ENCODE measurements at places on chromosomes 6 and 20. TPM values are rescaled to one million over a fixed set of nuclear protein-coding genes. Genes with fewer than 3 reads are reported as not detected.
A peak's percentile ranks its signal among the peaks of the same experiment; 100 is the strongest.

SLC26A8 gene
- 0.06 TPM for total RNA-seq

GRCh38 chr6:162441991-162442390 is 285.6 kb downstream of the PRKN start:
- DNase-seq = no peak

DNA sequence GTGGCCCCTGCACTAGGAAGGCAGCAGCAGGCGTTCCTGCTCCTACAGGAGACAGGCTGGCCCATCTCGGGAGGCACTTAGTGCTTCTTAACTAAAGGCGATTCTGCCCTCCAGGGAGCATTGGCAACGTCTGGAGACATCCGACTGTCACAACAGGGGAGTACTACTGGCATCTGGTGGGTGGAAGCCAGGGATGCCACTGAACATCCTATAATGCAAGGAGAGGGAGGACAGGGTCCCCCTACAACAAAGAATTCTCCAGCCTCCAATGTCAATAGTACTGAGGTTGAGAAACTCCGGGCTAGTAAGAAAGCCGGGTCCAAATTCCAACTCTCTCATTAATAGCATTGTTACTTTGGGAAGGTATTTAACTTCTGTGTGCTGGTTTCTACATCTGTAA is 119.4 kb upstream of the ARMC2 start:
- no peak for DNase-seq

DNA sequence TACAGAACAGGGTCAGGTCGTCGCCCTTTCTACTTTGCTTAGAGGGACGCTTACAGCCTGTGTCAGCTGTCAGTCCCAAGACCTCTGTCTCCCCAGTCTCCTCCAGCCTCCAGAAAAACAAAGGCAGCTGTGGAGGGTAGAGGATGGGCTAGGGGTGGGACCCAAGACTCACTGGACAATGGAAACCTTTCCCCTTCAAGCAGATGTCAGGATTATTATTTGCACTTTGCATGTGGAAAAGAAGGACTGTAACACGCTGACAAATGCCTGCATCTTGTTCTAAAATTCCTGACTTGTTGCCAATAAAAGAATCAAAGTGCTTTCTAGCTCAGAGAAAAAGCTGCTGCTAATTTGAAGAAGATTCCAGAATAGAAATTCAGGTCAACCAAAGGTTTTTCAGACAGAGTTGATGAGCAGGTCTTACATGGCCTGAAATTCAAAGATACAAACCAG is 58.7 kb downstream of the SNX5 start:
- DNase-seq = no peak

DNA sequence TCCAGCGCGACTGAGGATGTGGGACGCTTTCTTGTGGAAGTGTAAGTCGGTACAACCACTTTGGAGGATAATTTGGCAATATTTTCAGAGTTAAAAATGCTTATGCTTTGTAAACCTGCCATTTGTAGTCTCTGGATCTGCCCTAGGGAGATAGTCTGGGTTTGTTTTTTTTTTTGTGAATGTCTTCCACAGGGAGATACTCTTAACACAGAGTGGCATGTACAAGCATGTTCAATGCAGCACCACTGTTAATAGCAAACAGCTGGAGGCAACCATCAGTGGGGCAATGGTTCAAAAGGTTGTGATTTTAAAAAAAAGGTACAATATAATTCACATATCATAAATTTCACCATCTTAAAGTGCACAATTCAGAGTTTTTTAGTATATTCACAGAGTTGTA is 22.4 kb downstream of the SLC9A8 start:
- no peak for DNase-seq

DNA sequence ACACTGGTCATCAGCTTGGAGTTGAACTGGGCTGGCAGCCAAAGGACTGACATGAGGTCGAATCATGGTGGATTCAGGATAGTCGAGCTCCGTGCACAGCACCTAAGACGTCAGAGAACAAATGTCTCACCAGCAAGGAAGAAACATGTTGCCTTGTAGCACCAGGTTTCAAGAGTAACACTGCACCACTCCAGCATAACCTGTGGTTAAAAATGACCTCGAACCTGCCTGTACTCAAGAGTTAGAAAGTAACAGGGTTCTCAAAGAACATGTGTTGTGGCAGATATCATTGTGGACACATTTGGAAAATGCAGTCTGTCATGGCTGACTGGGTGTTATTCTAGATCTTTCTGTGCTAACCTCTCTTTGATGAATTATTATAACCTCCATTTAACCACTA is 511.6 kb downstream of the CDH26 start:
- DNase-seq = no peak

- DNase-seq = no peak
These were observed 42.3 kb downstream of the RALGAPB start for GRCh38 chr20:38514947-38515346.

PRR18 gene
- total RNA-seq = 0.26 TPM

DNA sequence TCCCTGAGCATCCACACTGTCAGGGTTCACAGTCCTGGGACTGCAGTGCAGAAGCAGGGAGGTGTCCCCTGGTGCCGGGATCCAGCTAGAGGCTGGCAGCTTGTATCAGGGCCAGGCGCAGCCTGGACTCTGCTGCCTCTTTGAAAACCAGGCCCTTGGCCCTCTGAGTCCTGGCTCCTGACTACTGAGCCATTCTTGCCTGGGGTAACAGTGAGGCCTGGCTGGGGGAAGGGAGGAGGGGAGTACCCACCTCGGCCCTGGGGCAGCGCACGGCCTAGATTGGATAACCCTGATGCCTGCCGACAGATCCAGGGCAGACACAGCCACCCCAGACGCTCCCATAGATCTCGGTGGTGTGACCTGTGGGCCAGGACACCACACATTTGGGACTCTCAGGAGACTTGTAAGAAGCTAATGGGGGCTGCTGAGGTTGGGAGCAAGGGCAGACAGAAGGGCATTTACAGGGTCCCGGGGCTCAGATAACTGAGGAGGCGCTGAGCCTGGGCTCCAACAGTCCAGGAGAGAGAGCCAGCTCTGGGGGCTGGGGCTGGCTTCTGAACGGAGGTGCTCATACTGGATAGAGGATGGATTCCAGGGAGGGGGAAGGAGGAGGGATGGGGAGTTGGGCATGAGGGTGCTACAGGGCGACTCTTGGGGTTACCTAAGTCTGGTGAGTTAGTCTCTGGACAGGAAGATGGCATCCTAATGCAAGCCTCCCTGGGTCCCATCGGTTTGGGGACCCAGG is 30.5 kb downstream of the SPDEF start:
- peak; percentile 13 for DNase-seq

Data from left cardiac atrium (tissue), 4 donors.